Immature natural killer cell (primary cell): ENCODE measurements at places on chromosomes 12 and 14. TPM values are rescaled to one million over a fixed set of nuclear protein-coding genes. Genes with fewer than 3 reads are reported as not detected.
A peak's percentile ranks its signal among the peaks of the same experiment; 100 is the strongest.

The NINJ2 gene
- 18.2 TPM for polyA plus RNA-seq

The ERP27 gene
- polyA plus RNA-seq = 2.5 TPM

The KCNJ8 gene
- polyA plus RNA-seq = not detected

The KRT2 gene
- 0.51 TPM for polyA plus RNA-seq

The PLA2G1B gene
- not detected for polyA plus RNA-seq

The MIP gene
- 0.25 TPM for polyA plus RNA-seq

The CCDC184 gene
- polyA plus RNA-seq = 0.23 TPM

The MOAP1 gene
- 90.4 TPM for polyA plus RNA-seq

- no peaks in the 10 kb centered on the region for H3K4me1 ChIP-seq
- DNase-seq = no peak
- no peak overlapping the region for H3K27ac ChIP-seq
- no peak overlapping the region for H3K4me3 ChIP-seq
- H3K27me3 ChIP-seq = no peaks in the 10 kb centered on the region
Measured at GRCh38 chr14:77306416-77306815, 14.3 kb downstream of the POMT2 start.

GRCh38 chr14:79011091-79011919 is 841.1 kb downstream of the NRXN3 start:
- no peaks in the 10 kb centered on the region for H3K4me1 ChIP-seq
- DNase-seq = no peak
- H3K4me3 ChIP-seq = no peak overlapping the region

DNA sequence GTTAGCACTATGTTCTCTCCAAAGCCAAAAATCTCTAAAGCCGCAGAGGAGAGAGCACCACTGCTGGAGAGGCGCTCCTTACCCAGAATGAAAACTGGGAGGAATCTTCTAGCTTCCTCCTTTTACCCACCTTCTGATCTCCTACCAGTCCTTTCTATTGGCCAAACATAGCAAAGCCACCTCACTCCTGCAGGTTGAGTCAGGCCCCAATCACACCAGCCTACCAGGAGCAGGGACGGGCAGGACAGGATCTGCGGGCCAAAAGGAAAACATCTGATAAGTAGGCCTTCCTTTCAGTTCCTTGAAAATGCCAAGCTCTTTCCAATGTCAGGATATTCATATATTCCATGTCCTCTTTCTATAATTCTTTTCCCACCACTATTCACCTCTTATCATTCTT is 197.7 kb upstream of the CNOT2 start:
- H3K4me3 ChIP-seq = no peak overlapping the region
- H3K4me1 ChIP-seq = peaks cover 45% of the 10 kb centered on the region
- H3K27me3 ChIP-seq = peaks cover 7% of the 10 kb centered on the region

- no peak overlapping the region for H3K4me3 ChIP-seq
- no peaks in the 10 kb centered on the region for H3K4me1 ChIP-seq
- H3K27ac ChIP-seq = no peak overlapping the region
- DNase-seq = no peak
- H3K27me3 ChIP-seq = peaks cover 2% of the 10 kb centered on the region
Measured at GRCh38 chr12:57576613-57577160, 14.3 kb upstream of the PIP4K2C start.

DNA sequence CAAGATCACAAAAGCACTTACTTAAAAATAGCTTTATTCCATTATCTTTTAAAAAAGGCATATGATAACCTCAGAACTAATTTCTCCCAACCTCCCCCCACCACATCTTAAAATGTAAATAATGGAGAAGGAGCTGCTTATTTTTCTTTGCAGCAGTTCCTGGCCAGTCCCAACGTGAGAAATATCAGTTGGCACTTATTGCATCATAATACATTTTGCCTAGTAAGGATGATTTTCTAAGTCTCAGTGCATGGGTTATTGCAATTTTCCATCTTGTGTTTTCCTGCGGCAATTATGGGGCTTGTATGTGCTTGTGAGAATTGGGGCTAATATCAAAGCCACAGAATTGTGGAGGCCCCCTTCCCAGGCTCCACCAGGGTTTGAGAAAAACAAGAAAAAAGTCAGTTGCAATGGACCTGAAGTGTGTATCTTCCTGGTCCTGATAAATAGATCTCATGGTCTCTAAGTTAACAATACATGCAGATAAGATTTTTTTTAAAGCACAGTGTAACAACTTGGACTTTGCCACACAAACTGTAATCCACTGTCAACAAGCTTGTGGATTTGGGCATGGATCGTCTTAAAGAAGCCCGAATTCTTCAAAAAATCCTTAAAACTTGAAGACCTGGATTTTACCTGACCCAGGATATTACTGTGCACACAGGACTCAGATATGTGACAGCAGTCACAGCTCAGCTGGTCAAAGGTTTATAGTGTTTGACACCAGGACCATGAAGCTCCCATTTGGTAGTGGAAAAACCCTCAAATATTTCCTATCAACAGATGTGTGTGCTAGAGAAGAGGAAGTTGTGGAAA is 2.8 kb upstream of the WSB2 start:
- DNase-seq = no peak
- peak overlapping the region; percentile 94 for H3K4me3 ChIP-seq
- H3K27ac ChIP-seq = no peak overlapping the region
- peaks cover 24% of the 10 kb centered on the region for H3K27me3 ChIP-seq
- H3K36me3 ChIP-seq = no peaks in the 10 kb centered on the region

- H3K4me3 ChIP-seq = no peak overlapping the region
- no peak for DNase-seq
- no peaks in the 10 kb centered on the region for H3K36me3 ChIP-seq
- peaks cover 2% of the 10 kb centered on the region for H3K4me1 ChIP-seq
- H3K27ac ChIP-seq = no peak overlapping the region
Measured at GRCh38 chr12:1822699-1823098, 2.3 kb downstream of the LRTM2 start.

DNA sequence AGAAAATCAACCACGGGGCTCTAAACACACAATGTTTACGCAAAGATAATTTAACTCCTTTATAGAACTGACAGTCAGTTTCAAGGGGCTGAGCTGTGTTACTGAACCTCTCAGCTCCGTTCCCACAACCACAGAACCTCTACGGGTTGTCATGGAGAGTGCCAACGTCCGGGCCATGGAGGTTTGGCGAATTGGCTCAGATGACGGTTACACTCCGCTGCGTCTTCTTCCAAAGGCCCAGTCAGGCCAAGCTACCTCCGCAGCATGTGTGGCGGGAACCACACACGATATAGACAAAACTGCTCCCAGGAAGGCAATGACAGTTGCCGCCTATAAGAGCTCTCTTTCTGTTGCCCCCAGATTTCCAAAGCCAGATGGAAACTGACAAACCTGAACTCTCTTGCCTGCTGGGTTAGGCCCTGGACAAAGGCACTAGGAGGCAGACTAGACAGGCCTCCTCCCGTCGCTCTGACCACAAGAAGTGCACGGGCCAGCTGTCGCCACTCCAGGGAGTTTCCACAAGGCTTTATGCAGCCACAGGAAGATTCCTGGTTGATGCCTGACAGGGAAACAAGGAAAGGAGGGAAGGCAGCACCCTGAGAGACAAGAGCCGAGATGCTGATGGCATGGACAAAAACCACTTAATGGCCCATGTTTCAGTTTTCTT is 30.3 kb downstream of the CCDC88C start:
- peak overlapping the region; percentile 79 for H3K4me3 ChIP-seq
- peaks cover 9% of the 10 kb centered on the region for H3K27me3 ChIP-seq
- peak; percentile 51 for DNase-seq
- H3K4me1 ChIP-seq = peaks cover 96% of the 10 kb centered on the region
- peak overlapping the region; percentile 96 for H3K27ac ChIP-seq
- no peaks in the 10 kb centered on the region for H3K36me3 ChIP-seq

- no peak for DNase-seq
- peaks cover 10% of the 10 kb centered on the region for H3K27me3 ChIP-seq
- no peaks in the 10 kb centered on the region for H3K36me3 ChIP-seq
- H3K27ac ChIP-seq = no peak overlapping the region
Measured at GRCh38 chr12:5996459-5996858, 51.4 kb upstream of the ANO2 start.

DNA sequence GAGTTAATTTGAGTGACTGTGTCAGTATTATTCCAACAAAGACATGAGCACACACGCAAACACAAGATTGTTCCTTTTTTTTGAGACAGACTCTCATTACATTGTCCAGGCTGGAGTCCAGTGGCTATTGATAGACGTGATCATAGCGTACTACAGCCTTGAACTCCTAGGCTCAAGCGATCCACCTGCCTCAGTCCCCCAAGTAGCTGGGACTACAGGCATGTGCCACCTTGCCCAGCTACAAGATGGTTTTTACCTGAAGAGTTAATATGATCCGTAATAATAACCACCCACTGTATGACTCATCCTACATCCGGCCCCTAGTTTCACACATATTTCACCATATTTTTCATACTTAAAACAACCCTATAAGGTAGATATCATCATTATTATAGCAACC is 26.8 kb downstream of the BCAT1 start:
- DNase-seq = no peak
- H3K27me3 ChIP-seq = no peaks in the 10 kb centered on the region
- no peak overlapping the region for H3K27ac ChIP-seq
- no peaks in the 10 kb centered on the region for H3K36me3 ChIP-seq

DNA sequence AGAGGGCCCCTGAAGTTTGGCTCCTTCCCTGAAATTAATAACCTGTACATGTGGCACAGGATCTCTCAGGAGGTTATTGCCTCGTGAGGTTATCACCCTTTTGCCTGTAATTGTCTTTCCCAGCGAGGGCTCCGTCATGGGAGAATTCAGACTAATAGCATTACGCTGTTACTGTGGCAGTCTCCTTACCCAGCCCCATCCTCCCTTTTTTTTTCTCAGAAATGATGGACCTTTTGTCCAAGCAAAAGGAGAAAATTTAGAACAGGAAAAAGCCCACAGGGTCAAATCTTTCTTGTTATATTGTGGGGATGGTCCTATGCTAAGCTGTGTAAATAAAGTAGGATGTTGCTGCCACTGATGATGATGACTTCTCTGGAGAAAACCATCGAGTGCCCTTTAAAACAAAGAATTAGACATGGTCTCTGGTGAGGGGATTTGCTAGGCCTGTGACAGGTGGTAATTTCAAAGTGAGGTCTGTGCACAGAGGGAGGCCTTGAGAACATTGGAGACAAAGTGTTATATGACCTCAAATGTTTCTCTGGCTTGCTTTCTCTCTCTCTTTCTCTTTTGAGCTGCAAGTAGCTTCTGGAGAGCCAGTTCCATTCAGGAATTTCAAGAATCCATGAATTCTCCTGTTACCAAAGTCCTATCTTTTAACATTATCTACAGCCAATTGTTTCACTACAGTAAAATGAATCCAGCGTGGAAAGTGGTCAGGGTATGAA is 357.2 kb downstream of the BMP4 start:
- no peak overlapping the region for H3K27ac ChIP-seq
- H3K27me3 ChIP-seq = no peaks in the 10 kb centered on the region
- H3K36me3 ChIP-seq = no peaks in the 10 kb centered on the region
- H3K4me1 ChIP-seq = no peaks in the 10 kb centered on the region

DNA sequence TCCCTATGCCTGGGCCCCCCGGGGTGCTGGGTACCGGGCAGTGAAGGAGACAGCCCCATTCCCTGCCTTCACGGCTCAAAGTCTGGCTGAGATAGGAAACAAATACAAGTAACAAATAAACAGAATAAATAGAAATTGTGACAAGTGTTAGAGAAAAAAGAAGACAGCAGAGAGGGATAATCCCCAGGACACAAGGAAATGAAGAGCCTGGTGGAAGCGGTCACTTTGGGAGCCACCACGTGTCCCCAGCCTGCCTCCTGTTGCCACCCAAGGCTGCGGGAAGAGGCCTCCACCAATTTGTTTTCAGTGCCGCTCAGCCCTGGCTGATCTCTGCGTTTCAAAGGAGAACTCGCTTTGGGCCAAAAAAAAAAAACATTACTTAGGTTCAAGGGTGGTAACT is 31.2 kb downstream of the RBM19 start:
- no peak overlapping the region for H3K4me3 ChIP-seq
- H3K27me3 ChIP-seq = no peaks in the 10 kb centered on the region
- H3K27ac ChIP-seq = no peak overlapping the region
- peaks cover 55% of the 10 kb centered on the region for H3K36me3 ChIP-seq
- H3K4me1 ChIP-seq = no peaks in the 10 kb centered on the region
- DNase-seq = no peak

- no peaks in the 10 kb centered on the region for H3K36me3 ChIP-seq
- H3K27me3 ChIP-seq = peaks cover 3% of the 10 kb centered on the region
- H3K4me3 ChIP-seq = no peak overlapping the region
- no peak for DNase-seq
- no peaks in the 10 kb centered on the region for H3K4me1 ChIP-seq
Measured at GRCh38 chr12:46763230-46763629, 62.6 kb downstream of the SLC38A4 start.

DNA sequence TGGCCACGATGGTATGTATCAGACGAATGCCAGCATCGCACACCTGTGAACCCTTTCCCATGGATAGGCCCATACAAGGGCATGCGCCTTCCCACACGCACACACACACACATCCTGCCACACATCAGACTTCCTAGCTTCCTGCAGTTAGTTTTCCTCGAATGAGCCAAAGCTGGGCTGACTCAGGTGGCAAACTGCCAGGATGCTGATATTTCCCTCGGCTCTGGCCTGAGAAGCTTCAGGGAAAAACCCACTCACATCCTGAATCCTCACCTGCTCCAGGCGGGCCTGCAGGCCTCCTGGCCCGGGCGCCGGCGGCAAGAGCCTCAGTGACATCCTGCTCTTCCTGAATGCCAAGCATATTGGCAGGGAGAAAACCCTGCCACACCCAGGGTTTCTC is 22.4 kb downstream of the CALM1 start:
- H3K27me3 ChIP-seq = no peaks in the 10 kb centered on the region
- H3K4me3 ChIP-seq = no peak overlapping the region
- no peaks in the 10 kb centered on the region for H3K36me3 ChIP-seq
- no peak for DNase-seq
- H3K27ac ChIP-seq = no peak overlapping the region
- no peaks in the 10 kb centered on the region for H3K4me1 ChIP-seq

- DNase-seq = no peak
- H3K27ac ChIP-seq = peak overlapping the region; percentile 74
- H3K4me3 ChIP-seq = no peak overlapping the region
- peaks cover 1% of the 10 kb centered on the region for H3K27me3 ChIP-seq
- H3K4me1 ChIP-seq = peaks cover 29% of the 10 kb centered on the region
Measured at GRCh38 chr12:9692909-9693308, 23.4 kb downstream of the CLEC2D start.

- no peak for DNase-seq
- H3K27me3 ChIP-seq = peaks cover 5% of the 10 kb centered on the region
- H3K4me3 ChIP-seq = no peak overlapping the region
- peaks cover 4% of the 10 kb centered on the region for H3K4me1 ChIP-seq
- no peaks in the 10 kb centered on the region for H3K36me3 ChIP-seq
Measured at GRCh38 chr14:90810806-90811205, 5.4 kb downstream of the TTC7B start.

GRCh38 chr14:73312687-73313086 is 75.4 kb downstream of the PAPLN start:
- no peak overlapping the region for H3K27ac ChIP-seq
- H3K27me3 ChIP-seq = no peaks in the 10 kb centered on the region
- no peaks in the 10 kb centered on the region for H3K36me3 ChIP-seq

GRCh38 chr12:47820631-47821345 is 1.1 kb upstream of the HDAC7 start:
- H3K36me3 ChIP-seq = no peaks in the 10 kb centered on the region
- peaks cover 74% of the 10 kb centered on the region for H3K4me1 ChIP-seq
- no peak for DNase-seq

GRCh38 chr14:77301103-77301502 is 19.6 kb downstream of the POMT2 start:
- no peak overlapping the region for H3K4me3 ChIP-seq
- no peaks in the 10 kb centered on the region for H3K4me1 ChIP-seq
- H3K27me3 ChIP-seq = no peaks in the 10 kb centered on the region
- no peak overlapping the region for H3K27ac ChIP-seq
- DNase-seq = peak; percentile 9
